ENCODE measurements at places on chromosomes 2 and 18. TPM values are rescaled to one million over a fixed set of nuclear protein-coding genes. Genes with fewer than 3 reads are reported as not detected.

GRCh38 chr2:6864923-6865345 lies 773 bp downstream of the CMPK2 start:
- H3K36me3 ChIP-seq: no peaks in the 10 kb centered on the region
- H3K27ac ChIP-seq: no peak overlapping the region
- no peak for DNase-seq
- H3K4me1 ChIP-seq: peaks cover 6% of the 10 kb centered on the region
- H3K4me3 ChIP-seq: peak overlapping the region; percentile 92

DNA sequence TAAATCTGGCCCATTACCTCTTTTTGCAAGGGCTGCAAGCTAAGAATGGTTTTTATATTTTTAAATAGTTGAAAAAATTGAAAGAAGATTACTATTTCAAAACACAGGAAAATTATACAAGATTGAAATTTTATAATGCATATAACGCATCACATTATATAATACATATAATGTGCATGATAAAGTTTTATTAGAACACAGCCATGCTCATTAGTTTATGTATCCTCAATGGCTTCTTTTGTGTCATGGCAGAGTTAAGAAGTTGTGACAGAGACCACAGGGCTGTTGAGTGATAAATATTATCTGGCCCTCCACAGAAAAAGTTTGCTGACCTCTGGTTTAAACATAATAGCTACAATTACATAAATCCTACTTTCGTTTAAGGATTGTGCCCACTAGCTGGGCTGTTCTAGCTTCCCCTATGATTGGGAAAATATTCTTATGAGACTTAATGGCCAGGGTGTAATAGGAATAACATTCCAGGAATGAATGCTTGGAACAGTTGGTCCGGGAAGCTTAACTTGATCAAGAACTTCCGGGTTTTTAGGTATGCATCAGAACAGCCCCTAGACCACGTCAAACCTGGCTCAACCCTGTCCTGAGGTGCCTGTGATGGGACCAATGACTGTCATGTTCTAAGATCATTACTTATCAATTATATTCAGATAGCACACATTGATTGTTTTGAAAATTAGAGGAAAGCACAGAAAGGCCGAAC lies 98.7 kb upstream of the LPIN2 start:
- no peaks in the 10 kb centered on the region for H3K27me3 ChIP-seq
- no peak overlapping the region for H3K27ac ChIP-seq
- H3K4me3 ChIP-seq: no peak overlapping the region
- DNase-seq: no peak
- no peaks in the 10 kb centered on the region for H3K36me3 ChIP-seq
- no peaks in the 10 kb centered on the region for H3K4me1 ChIP-seq

DNA sequence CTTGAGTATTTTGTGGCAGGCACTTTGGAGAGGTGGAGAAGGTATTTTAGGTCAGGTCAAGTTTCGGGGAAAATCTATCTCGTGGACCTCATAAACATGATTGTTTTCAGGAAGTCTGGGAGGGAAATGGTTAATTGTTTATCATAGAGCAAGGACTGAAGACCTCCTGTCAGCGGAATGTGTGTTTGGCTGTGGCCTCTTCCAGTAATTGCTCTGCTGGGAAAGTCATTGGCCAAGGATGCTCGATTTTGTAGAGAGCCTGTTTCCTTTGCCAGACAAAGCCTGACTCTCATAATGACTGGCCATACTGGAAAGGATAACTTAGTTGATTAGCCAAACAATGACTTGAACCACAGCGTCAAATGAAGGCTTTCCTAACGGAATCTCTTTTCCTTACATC lies 30.0 kb downstream of the IL1R2 start:
- H3K36me3 ChIP-seq: no peaks in the 10 kb centered on the region
- H3K27me3 ChIP-seq: no peaks in the 10 kb centered on the region
- DNase-seq: no peak
- peak overlapping the region; percentile 70 for H3K27ac ChIP-seq
- H3K4me3 ChIP-seq: no peak overlapping the region

Gene MYL1
- not detected for total RNA-seq

Gene LTBP1
- total RNA-seq: 60.9 TPM

Gene GGCX
- 82.5 TPM for total RNA-seq

Gene MXD1
- 29.7 TPM for total RNA-seq

Gene NMUR1
- 0.48 TPM for total RNA-seq

Gene SERPINB3
- 0.17 TPM for total RNA-seq
